ENCODE measurements at places on chromosomes 3 and 15.

- no peak for DNase-seq
Measured at GRCh38 chr3:140699516-140700231, 21.8 kb downstream of the TRIM42 start.

GRCh38 chr3:48966367-48966766 is 23.7 kb upstream of the P4HTM start:
- no peak for DNase-seq

- no peak for DNase-seq
Measured at GRCh38 chr3:115186351-115187148, 39.5 kb upstream of the ZBTB20 start.

DNA sequence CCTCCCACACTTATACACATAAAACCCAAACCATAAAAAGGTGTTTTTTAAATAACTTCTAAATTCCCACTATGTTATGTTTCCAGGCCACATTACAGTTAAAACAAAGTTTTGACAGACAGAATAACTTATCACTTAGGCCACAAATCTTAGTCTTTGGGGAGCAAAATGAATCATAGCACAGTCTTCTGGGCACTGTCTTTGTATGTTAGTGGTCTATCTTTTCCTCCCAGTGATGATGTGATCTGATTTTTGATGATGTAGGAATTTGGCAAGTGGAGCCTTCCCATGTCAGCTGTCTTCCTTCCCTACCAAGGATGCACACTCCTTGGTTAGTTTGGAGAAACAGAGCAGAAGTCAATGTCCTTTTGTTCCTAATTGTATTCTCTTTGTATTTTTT is 67.3 kb downstream of the THSD4 start:
- no peak for DNase-seq

- DNase-seq, result no peak
Measured at GRCh38 chr3:57464011-57464410, 80.1 kb downstream of the DNAH12 start.

DNA sequence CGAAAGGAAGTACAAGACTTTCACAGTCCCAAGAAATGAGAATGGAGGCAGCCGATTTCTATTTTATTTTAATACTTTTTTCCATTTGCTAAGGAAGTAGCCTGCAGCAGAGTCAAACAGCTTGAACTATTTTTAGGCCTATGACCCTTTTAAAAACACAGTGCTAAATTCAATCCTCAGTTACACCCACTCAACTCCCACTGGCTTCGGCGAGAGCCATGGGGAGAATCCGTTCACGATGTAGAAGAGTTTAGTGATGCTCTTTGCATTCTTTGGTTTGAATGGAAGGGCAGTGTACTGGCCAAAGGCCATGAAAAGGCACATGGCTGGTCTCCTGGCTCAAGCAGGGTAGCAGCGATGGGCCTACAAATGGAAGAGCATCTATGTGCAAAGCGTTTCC is 343.5 kb downstream of the FOXP1 start:
- no peak for DNase-seq

DNA sequence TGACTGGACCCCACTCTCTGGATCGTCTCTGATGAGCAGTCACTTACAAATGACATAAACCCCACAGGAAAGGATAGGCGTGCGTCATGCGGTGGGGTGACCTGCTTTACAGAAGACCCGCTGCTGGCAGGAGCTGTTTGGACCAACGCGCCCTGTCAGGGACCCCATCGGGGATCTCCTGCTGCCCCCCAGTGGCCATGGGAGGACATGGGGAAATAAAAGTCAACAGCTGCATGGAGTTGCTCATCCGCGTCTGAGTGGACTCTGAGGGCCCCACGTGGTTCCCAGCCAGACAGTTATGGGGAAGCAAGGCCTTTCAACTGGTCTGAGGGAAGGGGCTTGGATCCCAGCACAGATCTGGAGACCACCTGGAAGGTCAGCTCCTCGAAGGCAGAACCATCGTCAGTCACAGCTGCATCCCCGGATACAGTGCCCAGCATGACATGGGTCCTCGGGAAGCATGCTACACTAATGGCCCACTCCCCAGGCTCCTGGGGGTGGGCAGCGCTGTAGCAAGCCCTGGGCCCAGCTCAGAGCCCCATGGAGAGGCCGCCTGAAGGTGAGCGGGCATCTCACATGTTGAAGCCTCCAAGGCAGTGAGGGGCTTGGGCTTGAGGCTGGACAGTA is 32.1 kb downstream of the PTH1R start:
- DNase-seq, result peak; percentile 64

- no peak for DNase-seq
Measured at GRCh38 chr15:41775651-41776050, 1.4 kb downstream of the MAPKBP1 start.

GRCh38 chr3:52277071-52277964 is 1.1 kb downstream of the WDR82 start:
- peak; percentile 73 for DNase-seq

DNA sequence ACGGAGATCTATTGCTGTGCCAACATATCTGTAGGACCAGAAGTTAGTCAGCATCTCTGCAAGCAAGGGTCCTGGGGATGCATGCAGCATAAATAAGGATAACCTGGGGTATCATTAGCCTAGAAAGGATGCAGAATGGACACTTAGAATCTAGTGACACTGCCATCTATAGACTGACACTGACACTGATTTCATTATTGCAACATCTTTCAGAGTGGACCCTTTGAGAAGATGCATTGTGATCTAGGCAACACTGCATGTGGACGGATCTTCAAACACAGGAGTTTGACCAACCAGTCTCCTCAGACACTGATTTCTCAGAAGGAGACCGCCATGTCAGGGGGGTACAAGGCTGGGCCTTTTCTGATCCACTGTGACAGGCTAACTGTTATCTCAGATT is 52.4 kb downstream of the SCN10A start:
- DNase-seq, result no peak

- DNase-seq, result no peak
Measured at GRCh38 chr15:95857758-95858157, 472.7 kb upstream of the NR2F2 start.

GRCh38 chr3:113423699-113424098 is 17.6 kb downstream of the CFAP44 start:
- DNase-seq, result no peak

DNA sequence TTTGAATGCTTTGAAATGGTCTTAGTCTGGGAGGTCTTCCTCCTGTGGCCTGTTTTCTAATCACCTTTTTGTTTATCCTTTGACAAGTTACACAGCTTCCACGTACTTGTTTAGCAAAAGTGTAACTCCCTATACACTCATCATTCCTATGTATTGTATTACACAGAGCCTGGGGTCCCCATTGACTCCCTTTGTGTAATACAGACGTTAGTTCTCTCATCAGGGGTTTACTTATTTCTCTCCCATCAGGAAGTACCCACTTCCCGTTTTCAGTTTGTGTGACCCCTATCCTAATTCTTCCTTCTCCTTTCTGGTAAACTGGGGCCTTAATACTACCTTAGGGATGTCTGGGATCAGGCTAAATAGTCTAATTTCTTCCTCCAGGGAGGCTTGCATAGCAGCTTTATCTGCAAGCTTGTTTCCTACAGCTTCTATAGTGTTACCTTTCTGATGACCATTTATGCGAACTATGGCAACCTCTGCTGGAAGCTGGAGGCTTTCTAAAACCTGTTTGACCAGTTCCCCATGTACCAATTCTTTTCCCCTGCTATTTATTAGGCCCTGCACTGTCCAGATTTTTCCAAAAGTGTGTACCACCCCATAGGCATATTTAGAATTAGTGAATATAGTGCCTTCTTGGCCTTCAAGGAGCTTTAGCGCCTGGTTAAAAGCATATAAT is 22.4 kb downstream of the ARL8B start:
- DNase-seq, result no peak

- DNase-seq, result no peak
Measured at GRCh38 chr3:29694783-29695182, 413.9 kb downstream of the RBMS3 start.

DNA sequence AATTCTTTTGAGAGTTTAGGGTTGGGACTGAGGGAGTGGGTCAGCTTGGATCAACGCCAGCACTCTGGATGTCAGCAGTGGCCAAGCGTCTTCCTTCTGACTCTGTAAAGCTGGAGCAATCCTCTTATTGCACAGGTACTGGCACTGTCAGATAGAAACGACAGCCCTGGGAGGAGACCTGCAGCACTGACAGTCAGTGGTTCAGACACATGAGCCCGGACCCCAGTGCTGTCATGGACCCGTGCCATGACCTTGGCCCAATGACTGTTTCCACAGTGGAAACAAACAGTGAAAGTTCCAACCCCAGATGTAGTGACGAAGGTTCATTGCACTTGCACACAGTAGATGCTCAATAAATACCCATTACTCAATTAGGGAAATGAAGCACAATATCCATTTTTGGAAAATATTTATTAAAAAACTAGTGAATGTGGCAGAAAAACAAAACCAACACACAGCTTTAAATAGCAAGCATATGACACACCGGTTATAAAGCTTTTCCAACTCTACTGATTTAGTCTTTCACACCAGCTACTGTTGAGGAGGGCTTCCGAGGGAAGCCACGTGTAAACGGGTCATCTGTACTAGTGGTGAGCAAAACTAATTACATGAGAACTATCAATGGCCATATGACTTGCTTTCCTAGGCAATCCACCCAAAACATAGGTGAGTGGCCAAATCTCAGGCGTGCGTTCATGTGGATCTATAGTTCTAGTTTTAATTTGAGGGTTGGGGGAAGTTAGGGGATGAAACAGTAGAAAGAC is 22.1 kb downstream of the SIAH2 start:
- no peak for DNase-seq

- DNase-seq, result no peak
Measured at GRCh38 chr3:155492841-155493240, 199.4 kb upstream of the STRIT1 start.

- peak; percentile 33 for DNase-seq
Measured at GRCh38 chr3:112128843-112129727, 4.0 kb downstream of the GCSAM start.

GRCh38 chr15:88490036-88490435 is 22.5 kb downstream of the MRPS11 start:
- DNase-seq, result no peak

- no peak for DNase-seq
Measured at GRCh38 chr3:124805671-124806070, 75.4 kb downstream of the UMPS start.

DNA sequence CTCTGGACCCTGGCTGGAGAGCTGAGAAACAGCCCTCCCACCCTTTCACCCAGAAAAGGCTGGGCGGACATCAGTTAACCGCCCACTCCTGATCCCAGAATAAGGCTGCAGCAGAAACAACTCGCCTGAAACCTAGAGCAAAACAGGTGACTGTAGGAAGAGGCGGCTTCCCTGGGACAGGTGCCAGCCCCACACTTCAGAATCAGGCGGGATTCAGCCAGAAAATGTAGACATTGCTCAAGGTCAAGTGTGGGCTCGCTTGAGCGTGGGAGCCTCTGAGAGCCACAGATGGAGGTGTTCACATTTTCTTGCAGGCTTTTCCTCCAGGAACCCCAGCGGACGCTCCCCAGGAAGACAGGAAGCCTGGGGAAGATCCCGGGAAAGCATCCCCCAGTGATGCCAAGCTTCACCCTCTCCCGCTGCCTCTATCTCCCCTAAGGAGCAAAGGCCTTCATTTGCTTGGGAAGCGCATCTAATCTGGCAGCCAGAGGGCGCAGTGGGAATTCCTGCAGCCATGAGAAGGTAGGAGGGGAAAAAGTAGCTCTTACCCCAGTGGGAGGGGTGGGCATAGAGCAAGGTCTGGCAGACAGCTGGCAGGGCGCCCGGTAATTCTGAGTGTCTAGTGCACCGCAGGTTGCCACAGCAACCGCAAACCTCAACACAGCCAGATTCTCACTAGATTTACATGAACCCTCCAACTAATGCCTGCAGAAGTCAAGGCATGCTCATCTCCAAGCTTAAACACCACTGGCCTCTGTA is 77.7 kb downstream of the OCA2 start:
- DNase-seq, result peak; percentile 9

DNA sequence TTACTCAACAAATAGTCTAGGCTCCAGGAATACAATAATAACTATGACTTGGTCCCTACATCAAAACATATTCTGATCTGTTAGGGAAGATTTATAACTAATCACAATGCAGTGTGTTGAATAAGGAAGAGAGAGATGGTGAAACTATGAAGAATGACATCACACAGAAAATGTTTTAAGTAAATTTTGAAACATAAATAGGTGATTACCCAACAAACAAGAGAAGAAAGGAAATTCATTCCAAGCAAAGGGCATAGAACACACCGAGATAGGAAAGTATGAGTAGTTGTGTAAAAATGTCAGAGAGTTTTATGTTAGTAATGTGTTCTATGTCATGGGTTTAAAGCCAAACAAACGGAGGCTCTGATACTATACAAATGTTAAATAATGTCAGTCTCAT is 13.4 kb downstream of the SEC62 start:
- no peak for DNase-seq

GRCh38 chr3:197713477-197713822 is 23.3 kb downstream of the RUBCN start:
- no peak for DNase-seq

- DNase-seq, result no peak
Measured at GRCh38 chr3:108354562-108354961, 58.2 kb downstream of the HHLA2 start.

DNA sequence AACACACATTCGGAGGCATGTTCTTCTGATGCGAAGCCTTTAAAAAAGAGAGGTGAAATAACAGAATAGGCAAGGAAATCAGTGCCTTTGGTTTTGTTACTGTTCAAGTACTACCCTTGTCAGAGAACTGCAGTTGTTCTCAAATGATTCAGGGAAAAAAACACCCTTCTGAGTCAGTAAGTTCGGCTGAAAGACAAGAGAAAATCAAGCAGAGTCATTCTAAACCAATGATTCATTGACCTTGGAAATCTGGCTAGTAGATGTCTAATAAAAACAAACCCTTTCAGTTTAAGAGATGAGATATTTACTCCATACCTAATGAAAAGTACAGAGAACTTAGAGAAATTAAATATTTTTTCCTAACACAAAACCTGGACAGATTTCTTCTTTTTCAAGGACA is 72.7 kb upstream of the ABI3BP start:
- DNase-seq, result no peak

DNA sequence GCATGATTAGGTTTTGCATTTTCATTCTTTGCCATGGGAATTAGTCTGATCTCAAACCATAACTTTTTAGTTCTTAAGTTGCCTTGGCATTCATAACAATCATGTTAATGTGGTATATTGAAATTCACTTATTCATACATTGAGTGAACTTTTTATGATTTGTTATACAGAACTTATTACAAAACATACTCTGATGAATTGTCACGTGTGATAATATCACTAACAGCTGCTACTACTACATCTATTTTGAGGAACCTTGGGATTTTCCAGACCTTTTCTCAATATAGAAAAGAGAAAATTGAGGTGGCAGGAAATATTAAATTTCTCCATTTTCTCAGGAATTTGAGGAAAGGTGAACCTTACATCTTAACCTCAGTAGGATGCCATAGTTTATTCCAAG is 9.2 kb downstream of the LXN start:
- no peak for DNase-seq

- DNase-seq, result no peak
Measured at GRCh38 chr3:156522673-156523072, 32.2 kb downstream of the SSR3 start.

Data from activated T-cell treated with anti-CD3 and anti-CD28 coated beads for 24 hours (primary cell).